ENCODE measurements at places on chromosomes 3 and 15. TPM values are rescaled to one million over a fixed set of nuclear protein-coding genes. Genes with fewer than 3 reads are reported as not detected.

The PATL2 gene
- total RNA-seq, result 1.2 TPM

The KNL1 gene
- 8.8 TPM for total RNA-seq

The ZKSCAN7 gene
- total RNA-seq, result 0.76 TPM

The B3GNT5 gene
- 70.7 TPM for total RNA-seq

The MANF gene
- 80.6 TPM for total RNA-seq

The CNTN3 gene
- 0.04 TPM for total RNA-seq

The SLC28A1 gene
- total RNA-seq, result not detected

The C15orf62 gene
- total RNA-seq, result 4.0 TPM

The OR5K4 gene
- not detected for total RNA-seq

The ASB14 gene
- not detected for total RNA-seq

The CD96 gene
- 1.0 TPM for total RNA-seq

The CYP1A1 gene
- total RNA-seq, result not detected

The GRK7 gene
- not detected for total RNA-seq

The CHST2 gene
- total RNA-seq, result 1.5 TPM

The ZCWPW2 gene
- total RNA-seq, result 0.40 TPM

The KCNAB1 gene
- 0.56 TPM for total RNA-seq

The MITF gene
- 2.1 TPM for total RNA-seq

The ABHD14A gene
- 4.5 TPM for total RNA-seq

The SCAMP5 gene
- 0.84 TPM for total RNA-seq

The NCKIPSD gene
- 12.6 TPM for total RNA-seq

The PPARG gene
- 13.3 TPM for total RNA-seq

The FOXL2 gene
- not detected for total RNA-seq

The NEK10 gene
- 0.40 TPM for total RNA-seq

Measured in esophagus mucosa (tissue), 1 donor.